ENCODE measurements at places on chromosomes 2 and 18.

DNA sequence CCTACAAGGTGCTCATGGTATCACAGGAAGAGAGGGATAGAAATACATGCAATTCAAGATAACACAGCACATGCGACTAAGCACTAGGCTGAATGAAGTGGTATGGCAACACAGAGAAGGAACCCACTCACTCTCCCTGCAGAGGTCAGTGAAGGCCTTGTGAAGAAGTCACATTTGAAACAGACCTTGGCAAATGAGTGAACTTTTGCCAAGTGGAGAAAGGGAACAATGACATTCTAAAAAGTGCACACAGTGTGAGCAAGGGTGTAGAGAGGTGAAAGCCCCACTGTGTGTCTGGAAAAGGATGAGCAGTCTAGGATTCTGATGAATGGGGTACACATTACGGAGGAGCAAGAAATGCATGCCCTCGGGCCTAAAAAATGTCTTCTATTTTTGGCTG is 23.3 kb downstream of the KLF7 start:
- DNase-seq = no peak

DNA sequence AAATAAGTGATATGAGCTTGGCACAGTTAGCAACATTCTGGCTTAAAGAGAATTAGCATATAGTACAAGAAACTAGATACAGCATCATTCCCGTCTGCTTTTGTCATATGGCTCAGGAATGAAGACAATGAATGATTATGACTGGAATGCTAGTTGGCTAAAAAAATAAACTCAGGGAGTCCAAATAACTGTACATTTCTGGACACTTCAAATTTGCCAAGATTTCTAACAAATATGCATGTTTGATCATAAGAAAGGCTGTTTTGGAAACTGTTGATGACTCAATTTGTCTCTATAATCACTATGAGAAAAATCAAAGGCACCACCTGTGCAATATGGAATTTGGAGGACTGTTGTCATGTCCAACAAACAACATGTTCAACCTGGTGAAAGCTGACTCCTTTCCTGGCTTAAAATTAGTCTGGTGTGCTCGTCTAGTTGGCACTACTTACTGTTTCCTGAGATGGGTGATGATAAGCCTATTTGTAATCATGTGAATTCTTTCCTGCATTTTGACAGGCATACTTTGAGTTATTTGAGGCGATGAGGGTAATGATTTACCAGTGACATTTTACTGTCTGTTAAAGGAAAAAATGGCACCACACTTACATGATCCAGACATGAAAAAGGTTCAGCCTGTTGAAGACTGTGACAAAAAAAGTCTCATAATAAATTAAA is 133.9 kb upstream of the CDH20 start:
- DNase-seq = no peak

GRCh38 chr2:54845094-54845493 is 121.6 kb downstream of the EML6 start:
- no peak for DNase-seq

GRCh38 chr2:160156100-160156499 is 44.0 kb downstream of the ITGB6 start:
- no peak for DNase-seq

GRCh38 chr2:230658877-230659652 is 53.6 kb upstream of the CAB39 start:
- peak; percentile 54 for DNase-seq

DNA sequence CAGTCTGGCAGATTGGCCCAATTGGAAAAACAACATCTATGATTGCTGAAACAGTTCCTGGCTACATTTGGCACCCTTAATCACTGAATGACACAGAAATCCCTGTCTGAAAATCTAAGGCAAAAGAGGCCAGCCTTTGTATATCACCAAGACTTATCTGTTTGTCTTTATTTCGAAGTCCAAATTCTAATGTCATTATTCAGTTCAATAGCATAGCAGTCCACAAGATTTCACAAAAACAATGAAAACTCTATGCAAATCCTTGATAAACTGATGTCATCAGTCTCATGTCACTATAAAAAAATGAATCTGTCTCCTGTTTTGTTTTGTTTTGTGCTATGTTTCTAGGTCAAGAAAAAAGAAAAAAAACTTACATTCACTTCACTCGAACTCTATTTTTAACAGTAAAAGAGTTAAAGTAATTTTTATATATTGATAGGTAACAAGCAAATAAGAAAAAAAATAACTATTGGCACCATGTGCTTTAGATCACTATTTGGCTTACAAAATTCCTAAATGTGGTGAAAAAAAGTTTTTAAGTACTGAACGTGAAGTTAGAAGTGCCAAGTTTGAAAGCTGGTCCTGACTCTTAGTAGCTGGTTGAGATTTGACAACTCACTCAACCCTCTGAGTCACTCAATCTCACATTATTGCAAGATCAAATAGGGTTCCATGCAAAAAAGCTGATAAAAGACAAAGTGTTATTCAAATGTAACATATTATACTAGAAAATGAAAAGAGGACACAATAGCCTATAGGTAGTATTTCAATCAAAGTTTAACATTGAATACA is 359.3 kb downstream of the IRS1 start:
- DNase-seq = no peak

- no peak for DNase-seq
Measured at GRCh38 chr2:136122661-136123060, 4.7 kb upstream of the CXCR4 start.

DNA sequence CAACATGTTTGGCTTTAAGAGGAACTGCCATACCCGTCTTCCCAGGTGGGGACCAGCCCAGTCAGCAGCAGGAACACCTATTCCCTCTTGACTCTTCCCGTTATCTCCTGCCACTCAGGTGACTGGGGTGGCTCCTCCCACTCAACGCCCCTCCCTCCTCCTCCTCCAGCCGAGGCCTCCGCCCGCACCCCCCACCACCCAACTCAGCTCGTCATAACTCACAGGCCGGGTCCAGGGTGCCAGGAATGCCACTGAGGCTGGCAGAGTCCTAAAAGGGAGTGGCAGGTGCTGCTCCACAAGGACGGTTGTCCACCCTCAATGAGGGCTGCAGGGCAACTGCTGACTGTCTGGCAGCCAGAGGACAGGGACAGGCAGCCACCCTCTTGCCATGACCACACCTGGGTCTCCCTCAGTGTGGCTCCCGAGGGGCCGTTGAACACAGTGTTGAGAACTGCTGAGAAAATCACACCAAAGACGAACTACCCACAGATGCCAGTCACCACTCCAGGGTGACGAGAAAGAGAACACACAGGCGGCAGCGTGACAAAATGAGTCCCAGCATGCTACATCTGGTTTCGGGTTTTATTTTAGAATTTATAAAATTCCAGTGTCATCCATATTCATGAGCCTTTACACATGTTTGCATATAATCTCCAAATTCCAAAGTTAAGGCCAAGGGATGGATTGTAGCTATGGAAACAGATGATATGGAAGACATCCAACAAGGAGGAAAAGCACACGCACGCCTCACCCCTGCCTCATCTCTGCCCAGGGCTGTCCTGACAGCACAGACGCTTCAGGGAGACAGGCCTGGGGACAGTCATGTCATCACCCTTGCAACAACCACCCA is 38.5 kb downstream of the ANO7 start:
- DNase-seq = no peak

GRCh38 chr18:70195852-70196434 is 9.5 kb downstream of the RTTN start:
- DNase-seq = no peak

GRCh38 chr18:23365602-23366001 is 87.5 kb upstream of the RIOK3 start:
- no peak for DNase-seq

DNA sequence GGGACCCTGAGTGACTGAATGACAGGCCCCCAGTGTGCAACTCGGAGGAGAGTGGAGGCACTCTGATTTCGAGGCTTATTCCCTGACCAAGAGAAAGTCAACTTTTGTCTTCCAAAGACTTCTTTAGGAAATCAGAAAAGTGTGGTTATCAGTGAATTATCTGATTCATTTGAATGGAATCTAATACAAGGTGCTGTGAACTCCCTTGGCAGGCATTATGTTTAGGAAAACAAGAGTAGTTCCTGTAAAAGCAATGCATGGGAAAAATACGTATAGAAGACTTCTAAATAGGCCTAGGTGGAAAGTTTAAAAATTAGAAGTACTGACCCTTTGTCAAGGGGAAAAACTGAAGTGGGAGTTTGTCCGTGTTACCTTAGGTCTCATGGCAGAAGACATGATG is 269.4 kb downstream of the GBX2 start:
- DNase-seq = no peak

GRCh38 chr2:230903231-230904150 is 21.6 kb downstream of the GPR55 start:
- DNase-seq = no peak

GRCh38 chr2:203209538-203209937 is 29.3 kb upstream of the CYP20A1 start:
- DNase-seq = no peak

DNA sequence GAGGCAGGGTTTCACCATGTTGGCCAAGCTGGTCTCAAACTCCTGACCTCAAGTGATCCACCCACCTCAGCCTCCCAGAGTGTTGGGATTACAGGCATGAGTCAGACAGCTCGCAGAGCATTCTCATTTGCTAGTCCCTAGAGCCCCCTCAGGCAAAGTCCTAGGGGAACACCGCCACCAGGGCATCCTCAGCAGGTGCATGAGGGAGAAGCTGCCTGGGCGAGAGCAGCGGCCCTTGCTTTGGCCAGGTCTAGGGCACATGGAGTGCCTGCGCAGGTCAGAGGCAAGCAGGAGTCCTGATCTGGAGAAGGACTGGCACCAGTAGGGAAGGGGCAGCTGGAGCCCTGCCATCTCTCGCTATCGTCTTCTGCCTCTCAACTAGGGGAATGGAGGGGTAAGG is 32.4 kb downstream of the NGEF start:
- DNase-seq = no peak

GRCh38 chr2:47486841-47487497 is 84.0 kb downstream of the MSH2 start:
- DNase-seq = no peak

- DNase-seq = no peak
Measured at GRCh38 chr18:39951142-39951720, 2003.8 kb upstream of the PIK3C3 start.

- DNase-seq = no peak
Measured at GRCh38 chr18:36389811-36390581, 92.5 kb downstream of the FHOD3 start.

- DNase-seq = no peak
Measured at GRCh38 chr2:27265536-27265870, 2.7 kb upstream of the SLC30A3 start.

DNA sequence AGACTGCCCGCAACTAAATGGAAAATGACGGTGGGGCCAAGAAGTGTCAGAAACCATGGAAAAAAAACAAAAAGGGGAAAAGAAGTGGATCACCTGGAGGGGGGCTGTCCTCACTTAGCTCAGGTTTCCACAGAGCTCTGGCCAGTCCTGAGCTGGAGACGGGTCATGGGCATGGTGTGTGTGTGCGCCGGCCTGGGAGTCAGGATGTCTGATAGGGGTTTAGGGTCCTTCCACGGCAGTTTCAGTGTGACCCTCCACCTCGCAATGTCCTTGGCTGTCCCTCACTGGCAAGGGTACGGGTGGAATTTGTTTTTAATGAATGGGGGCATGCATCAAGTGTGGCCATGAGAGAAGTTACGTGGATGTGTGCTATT is 133.2 kb upstream of the MEIS1 start:
- no peak for DNase-seq

GRCh38 chr2:7191932-7192331 is 274.7 kb downstream of the RNF144A start:
- no peak for DNase-seq

GRCh38 chr2:197011801-197012641 is 85.5 kb upstream of the PGAP1 start:
- no peak for DNase-seq
